ENCODE measurements at places on chromosomes 3 and 15.
A peak's percentile ranks its signal among the peaks of the same experiment; 100 is the strongest.

- DNase-seq = no peak
These were observed 21.9 kb upstream of the THSD4 start for GRCh38 chr15:71093054-71094024.

- DNase-seq = no peak
These were observed 26.9 kb upstream of the SAMMSON start for GRCh38 chr3:69972672-69973071.

DNA sequence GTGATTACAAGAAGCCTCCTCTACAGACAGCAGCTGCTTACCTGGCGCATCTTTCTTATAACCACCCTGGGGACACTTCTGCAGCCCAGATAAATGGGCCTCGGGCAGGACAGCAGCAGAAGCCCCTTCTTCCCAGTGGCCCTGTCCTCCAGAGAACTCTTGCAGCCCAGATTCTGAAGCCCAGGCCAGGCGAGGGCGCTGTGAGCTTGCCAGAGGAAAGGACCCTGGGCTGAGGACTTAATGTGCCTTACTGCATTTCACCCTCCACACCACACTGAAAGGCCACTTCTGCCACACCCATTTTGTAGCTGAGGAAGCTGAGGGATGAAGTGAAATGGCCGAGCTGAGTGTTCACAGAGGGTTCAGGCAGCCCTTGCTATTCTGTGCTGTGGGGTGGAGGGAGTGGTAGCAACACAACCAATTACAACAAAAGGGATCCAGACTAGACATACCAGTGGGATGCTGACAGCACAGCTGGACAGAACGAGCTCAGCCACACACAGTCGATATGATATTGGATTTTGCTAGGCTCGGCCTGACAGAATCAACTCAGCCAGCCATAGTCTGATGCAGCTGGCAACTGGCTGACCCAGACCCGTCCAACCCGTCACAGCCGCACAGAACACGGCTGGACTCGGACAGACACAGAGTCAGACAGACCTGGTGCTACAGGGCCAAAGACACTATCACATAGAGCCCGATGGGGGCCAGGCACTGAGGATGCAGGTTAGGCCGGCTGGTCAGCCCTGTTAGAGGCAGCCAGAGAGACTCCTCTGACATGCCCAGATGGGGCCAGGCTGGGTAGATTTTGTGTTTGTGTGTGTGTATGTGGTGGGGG, 7.3 kb downstream of the ACOX2 start:
- no peak for DNase-seq

GRCh38 chr3:194816748-194817591, 131.3 kb downstream of the FAM43A start:
- no peak for DNase-seq

- no peak for DNase-seq
These were observed 42.4 kb downstream of the REC114 start for GRCh38 chr15:73485372-73485771.

- no peak for DNase-seq
These were observed 46.7 kb upstream of the CBLB start for GRCh38 chr3:105915524-105915923.

- no peak for DNase-seq
These were observed 14.2 kb downstream of the ZNF80 start for GRCh38 chr3:114223143-114223542.

- DNase-seq = no peak
These were observed 35.6 kb downstream of the SNAPC5 start for GRCh38 chr15:66461917-66462316.

GRCh38 chr3:58042947-58043707, 34.9 kb downstream of the FLNB start:
- no peak for DNase-seq

DNA sequence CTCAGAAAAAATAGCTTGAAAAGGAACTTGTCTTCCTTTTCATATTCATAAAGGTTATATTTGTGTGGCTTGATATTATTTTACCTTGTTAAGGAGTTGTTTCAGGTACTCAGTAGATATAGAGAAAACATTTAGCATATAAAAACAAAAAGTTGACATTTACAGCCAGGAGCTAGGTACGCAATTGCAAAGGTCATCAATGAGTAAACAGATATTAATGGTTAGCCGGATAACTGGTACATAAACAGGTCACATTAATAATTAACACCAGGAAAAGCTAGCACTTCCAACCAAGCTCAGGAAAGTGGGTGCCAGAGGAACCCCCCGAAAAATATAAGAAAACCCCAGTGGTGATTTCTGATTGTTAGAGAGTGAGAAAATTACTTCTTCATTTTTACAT, 146.6 kb upstream of the NR2F2 start:
- DNase-seq = no peak

DNA sequence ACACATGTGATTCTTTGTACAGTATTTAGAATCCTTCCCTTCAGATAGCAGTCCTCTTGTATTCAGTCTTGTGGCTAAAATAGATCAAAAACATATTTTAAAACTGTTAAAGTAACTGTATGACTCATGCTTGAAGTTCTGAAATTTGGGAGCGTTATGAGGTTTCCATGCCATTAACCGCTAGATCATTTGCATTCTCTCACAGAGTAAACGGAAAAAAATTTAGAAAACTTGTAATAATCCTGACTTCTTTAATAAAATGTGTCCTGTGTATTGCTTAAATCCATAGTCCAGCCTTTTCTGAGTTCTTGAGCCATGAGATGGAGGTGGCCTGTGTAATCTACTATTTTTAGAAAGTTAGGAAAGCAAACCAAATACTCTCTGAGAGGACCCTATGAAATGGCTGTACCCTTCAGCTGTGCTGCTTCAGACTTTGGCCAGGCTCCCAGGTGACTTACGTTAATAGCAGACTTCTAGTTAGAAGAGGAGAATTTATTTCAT, 33.8 kb downstream of the MBNL1 start:
- no peak for DNase-seq

DNA sequence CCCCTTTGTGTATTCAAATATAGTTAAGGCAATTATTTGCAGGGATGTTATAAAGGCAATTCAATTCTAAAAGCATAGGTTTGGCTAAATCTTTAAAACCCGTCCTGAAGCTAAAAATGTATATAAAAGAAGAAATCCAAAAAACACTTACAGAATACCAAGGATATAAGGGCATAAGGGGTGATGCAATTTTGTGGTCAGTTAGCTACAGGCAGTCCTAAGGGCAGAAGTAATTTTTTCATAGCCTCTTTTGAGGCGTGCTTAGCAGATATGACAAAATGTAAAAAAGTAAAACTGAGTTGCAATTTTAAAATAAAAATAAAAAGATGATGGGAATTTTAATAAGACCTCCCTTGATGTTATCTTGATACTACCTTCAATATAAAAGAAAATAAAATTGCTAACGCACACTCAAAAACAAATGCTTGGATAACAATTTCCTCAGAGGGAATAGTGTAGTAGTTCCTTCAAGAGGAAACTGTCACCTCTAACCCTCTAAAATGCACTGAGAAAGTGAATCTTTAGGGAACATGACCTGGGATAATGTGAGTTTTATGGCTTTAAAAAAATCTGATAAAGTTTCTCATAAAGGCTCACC, 104.2 kb downstream of the MYH15 start:
- no peak for DNase-seq

DNA sequence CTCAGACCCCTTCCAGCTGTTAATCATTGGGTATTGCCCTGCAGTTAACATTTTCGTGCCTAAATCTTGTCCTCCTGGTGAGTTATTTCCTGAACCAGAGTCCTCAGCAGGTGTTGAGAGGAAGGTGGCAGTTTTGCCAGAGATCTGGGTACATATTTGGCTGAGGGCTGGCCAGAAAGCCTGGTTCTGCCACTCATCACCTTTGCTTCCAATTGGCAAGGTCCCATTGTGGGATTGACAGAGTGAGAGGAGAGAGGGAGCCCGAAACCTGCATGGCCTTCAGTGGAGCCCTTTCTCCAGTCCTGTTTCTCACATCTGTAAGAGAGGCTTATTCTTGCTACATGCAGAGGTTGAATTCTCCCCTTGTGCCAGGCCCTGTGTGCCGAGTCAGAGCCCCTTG, 8.9 kb upstream of the TKT start:
- no peak for DNase-seq

DNA sequence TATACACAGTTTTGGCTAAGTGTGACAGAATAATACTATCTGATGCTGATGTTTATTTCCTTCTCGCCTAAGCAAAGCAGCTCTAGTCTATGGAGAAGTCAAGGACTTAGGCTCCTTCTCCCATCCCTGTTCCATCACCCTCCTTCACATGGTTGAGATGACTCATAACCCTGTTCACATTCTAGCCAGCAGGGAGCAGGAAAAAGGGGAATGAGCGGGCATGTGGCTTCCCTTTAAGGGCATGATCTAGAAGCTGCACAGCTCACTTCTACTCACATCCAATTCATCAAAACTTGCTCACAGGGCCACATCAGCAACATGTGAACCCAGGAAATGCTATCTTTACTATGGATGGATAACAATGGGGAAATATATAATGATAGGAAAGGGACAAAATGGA, 40.9 kb downstream of the CBLB start:
- DNase-seq = no peak

DNA sequence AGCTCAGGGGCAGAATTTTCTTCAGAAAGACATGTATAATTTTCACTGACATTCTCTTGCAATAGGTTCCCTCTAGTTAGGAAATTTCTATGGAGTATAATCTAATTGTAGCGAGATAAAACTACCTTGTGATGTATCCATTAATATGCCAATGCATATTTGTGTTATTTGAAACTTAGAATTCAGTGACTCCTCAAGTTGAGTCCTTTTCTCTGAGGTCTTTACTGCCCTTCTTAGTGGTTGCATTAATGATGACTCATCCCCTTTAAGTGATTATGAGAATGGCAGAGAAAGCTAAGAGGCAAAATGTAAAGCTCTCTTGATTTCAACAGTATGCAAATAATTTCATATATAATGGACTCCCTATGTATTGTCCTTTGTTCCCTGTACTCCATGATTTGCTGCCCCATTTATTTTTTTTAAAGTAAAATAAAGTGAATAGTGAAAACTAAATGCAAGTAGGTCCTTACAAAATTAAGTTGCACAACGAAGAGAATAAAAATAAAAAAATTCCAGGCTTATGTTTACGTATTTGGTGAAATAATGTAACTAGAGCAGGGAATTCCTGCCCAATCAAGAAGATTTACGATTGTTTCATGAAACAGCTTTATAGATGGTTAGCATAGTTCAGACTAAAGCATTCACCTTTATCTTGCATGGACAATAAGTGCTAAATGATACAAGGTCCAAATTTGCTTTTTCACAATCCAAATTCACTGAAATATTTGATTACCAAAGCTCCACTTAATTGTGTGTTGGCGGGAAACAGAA, 78.1 kb downstream of the ZPLD1 start:
- no peak for DNase-seq

DNA sequence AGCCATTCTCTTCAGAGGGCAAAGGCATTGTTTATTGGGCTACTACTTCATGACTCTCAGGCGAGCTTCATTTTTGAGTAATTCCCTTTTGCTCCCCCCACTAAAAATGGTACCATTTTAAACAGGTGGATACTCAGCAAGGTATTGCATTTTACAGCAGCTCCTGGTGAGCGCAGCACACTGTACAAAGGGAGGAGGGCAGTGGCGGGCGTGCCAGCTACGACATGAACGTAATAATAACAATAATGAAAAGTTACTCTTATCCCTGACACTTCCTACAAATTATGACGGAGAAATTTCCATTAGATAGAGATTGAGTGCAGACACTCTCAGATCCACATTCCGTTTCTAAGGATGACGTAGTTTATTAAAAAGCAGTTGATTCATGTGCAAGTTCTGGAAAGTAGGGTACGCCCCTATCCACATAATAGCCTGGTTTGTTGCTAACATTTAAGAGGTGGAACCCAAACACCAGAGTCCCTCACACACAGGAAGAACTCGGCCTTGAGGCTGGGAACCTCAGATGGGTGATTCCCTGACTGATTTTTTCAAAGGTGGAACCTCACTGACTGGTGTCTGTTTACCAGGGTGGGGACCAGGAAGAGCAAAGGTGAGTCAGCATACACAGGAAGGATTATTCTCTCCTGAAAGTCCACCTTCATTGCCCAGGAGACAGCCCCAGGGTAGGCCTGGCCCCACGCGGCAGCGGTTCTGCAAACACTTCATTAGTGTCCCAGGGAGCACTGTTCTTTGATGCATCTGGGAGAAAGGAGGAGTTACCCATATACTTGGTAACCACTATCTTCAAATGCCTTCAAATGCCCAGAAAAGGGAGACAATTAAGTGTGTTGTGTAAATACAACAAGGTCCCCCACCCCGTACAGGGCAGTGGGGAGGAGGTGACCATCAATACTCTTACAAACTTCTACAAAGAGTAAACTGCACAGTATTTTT, 69.9 kb downstream of the LDHAL6B start:
- no peak for DNase-seq

- DNase-seq = peak; percentile 100
These were observed 345 bp upstream of the CDV3 start for GRCh38 chr3:133573054-133573628.

GRCh38 chr3:116802651-116803050, 93.1 kb downstream of the TUSC7 start:
- DNase-seq = no peak
